Suppressor macrophage treated with lipopolysaccharide for 4 hours (primary cell): ENCODE measurements at places on chromosomes 7 and 10.

DNA sequence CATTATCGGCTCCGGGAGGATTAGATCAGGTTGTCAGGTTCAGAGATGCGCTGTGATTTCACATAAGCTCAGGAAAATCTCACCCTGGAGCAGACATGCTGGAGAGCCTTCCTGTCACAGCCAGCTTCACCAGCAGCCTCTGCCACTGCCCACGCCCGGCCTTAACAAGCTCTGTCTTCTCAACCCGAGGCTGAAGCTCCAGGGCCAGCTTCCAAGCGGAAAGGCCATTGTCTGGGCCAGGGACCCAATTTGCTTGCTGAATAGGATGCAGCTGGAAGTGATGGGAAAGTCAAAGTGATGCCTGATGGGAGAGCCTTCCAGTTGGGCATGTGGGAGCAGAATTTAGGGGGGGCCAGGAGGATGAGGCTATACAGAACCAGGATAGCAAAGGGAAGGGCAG lies 36.3 kb downstream of the C10orf105 start:
- DNase-seq, result no peak

DNA sequence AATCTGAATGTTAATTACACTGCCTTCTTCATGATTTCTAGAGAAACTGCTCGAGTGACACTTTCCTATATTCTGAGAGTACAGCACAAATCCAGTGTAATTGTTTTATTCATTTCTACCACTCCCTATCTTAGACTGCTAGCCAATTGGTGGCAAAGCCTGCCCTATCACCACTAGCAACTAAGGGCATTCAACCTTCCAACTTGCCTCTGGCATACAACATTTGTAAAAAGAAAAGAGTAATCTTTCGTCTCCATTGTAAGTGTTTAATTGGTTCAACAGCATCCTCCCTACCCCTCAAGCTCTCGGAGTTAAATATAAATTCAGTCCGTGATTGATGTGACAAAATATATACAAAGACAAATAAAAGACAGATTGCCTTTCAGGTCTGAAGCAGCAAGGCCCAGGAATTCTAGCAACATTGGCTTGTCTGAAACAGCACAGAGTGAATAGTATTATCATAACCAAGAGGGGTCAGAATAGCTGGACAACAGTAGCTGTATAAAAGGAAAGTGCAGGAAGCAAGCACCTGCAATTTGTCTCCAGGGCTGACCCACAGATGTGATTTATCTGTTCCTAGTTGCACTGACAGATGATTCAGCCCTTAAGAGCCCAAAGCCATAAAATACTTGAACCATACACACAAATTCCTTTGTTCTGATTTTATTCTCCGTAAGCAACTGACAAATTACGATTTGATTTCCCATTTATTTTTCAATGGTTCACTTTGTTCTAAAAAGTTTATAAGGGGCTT lies 47.6 kb upstream of the ANKRD1 start:
- DNase-seq, result no peak

- DNase-seq, result peak; percentile 34
Observed at GRCh38 chr10:59934701-59935100, 28.3 kb upstream of the CCDC6 start.

DNA sequence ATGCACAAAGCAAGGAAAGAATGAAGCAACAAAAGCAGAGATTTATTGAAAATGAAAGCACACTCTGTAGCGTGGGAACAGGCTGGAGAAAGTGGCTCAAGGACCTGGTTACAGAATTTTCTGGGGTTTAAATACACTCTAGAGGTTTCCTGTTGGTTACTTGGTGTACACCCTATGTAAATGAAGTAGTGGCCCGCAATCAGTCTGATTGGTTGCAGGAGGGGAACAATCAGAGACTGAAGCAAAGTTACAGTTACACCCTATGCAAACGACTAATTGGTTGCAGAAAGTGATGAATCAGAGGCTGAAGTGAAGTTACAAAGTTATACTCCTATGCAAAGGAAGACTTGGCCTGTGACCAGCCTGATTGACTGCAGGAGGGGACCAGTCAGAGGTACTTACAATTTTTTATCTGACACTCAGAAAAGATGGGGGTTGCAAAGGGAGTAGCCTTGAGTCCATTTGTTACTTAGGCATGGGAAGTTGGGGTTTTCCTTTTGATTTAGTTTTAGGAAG lies 3.6 kb upstream of the MTPN start:
- peak; percentile 85 for DNase-seq

DNA sequence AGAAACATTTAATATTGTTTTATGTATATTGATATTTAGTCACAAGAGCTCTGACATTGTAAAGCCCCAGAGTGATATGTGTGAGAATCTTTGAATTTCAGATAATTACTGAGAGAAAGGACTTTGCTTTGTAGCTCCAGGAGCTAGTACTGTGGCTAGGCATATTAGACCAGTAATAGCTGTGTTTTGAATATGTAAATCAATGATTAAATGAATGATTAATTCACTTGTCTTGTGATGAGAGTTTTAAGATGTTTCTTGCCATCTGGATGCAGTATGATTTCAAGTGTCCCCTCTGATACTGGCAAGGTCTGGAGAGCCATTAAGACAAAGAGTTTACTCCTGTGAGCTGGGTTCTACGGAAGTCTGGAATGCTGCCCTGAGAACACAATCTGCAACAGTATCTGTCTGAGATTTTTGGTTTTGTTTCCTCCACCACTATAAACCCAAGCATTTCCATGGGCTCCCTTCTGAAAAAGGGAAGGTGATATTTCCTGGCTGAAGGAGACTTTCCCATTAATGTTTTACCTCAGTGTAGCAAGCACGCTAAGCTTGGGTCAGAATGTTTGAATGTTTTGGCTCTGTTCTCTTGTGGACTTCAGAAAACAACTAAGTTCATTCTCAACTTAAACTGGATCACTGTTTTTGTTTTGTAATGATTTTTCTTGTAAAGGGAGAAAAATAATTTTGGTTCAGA lies 61.3 kb upstream of the BICC1 start:
- DNase-seq, result no peak

DNA sequence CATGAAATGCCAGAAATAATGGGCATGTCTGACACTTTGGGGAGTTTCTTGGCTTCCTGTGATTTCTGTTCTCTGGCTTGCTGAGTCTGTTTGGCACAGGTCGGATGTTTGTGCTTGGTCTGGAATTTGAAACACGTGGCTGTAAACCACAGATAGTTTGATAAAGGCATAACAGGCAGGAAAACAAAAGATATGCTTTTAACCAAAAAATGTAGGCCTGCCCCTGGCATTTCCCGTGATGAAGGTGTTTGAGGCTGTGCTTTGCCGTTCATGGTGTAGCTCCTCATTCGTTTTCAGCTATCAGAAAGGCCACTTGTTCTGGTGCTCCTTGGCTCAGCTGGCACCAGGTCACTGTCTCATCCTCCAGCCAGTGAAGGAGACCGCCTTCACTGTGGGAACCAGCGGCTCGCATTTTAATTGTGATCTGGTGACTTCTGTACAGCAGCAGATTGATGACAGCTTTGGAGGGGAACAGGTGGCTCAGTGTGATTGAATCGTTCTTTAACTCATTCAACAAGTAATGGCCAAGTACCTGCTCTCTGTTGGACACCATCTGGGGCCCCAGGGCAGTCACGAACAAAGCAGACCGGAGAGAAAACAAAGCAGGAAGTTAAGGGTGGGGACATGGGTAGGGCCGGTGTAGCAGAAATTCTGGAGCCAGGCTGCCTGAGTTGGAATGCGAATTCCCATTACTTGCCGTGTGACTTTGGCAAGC lies 111.5 kb downstream of the CCNY start:
- DNase-seq, result no peak

DNA sequence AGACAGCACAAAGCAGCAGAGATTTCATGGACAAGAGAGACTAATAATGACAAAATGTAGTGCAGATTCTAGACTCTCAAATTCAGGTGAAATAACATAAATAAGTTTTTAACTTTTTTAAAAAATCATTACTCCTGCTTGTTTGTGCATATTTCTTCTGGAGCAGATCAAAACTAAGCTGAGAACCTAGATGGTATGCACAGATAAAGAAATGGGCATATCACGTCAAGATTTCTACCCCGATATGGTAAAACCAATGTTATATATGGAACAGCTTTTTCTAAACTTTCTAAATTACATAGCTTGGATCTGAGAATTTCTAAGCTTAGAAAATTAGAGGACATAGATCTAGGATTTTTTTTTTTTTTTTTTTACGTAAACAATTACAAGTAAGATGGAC lies 18.2 kb downstream of the TWIST1 start:
- DNase-seq, result no peak

- peak; percentile 75 for DNase-seq
Observed at GRCh38 chr10:3438606-3439005, 266.0 kb upstream of the PITRM1 start.

DNA sequence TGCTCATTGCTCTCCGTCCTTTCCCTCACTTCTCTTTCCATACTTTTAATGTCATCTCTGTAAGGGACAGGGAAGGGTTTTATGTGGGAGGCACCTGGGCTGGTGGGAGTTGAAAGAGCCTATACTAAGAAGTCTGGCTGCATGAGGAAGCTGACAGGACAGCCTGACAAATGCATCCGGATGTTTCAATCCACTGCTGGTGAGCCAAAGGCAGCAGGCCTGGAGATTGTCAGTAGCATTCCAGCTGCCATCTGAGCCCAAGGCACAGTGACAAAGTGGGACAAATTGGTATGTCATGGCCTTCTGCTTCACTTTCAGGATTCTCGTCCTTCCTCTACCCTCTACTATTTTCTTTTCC lies 218.4 kb downstream of the STK31 start:
- no peak for DNase-seq

DNA sequence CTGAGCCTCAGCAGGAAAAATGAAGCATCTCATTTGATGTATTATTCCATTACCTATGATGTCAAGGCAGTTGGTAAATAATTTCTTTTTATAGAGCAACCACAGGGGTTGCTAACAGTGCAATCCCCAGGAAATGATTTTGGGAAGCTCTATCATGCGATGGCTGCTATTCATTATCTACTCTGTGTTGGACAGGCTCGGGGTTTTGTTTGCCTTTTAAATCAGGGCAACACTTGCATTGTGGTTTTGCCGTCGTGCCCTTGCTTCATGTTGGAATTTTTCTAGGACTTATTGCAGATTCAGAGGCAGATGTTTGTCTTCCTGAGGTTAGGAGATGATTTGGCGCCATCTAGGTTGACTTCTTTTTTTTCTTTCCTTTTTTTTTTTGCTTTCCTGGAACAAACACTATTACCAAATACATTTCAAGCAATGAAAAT lies 128.4 kb downstream of the BICC1 start:
- DNase-seq, result peak; percentile 72

- DNase-seq, result no peak
Observed at GRCh38 chr7:37434529-37434928, 14.1 kb downstream of the ELMO1 start.

DNA sequence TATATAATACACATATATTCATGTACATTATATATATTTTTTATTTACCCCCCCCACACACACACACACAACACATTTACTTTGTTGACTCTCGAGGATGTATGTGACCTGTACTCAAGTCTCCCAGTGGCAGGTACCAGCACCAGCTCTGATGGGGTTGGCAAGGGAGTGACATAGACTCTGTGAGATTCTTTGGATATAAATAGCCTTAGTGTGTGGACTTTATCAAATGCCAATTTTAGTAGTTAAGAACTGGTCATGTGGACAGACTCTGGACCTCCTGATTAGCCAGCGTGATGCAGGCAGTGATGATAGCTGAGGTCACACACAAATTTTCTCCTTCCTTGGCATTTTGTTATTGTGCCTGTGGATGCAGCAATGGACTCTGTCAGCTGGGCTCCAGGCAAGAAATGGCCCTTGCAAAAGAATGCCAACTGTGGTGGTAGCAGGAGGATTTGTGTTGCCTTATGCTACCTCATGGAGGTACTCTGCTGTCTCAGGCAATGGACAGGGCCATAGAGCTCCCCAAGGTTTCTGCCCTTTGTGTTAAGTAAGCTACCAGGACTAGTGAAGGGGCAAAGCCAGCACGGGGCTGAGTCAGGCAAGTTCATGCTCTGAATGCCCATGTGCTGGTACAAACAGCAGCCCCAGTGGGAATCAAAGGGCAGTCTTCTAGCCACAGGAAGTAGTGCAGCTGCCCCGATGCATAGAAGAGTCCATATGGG lies 224.6 kb upstream of the ZWINT start:
- DNase-seq, result no peak

- DNase-seq, result no peak
Observed at GRCh38 chr7:46937826-46938225, 644.1 kb downstream of the TNS3 start.

- no peak for DNase-seq
Observed at GRCh38 chr10:89248-89647, 40.2 kb upstream of the TUBB8 start.

GRCh38 chr7:55073976-55074528 lies 55.2 kb downstream of the EGFR start:
- DNase-seq, result peak; percentile 3

DNA sequence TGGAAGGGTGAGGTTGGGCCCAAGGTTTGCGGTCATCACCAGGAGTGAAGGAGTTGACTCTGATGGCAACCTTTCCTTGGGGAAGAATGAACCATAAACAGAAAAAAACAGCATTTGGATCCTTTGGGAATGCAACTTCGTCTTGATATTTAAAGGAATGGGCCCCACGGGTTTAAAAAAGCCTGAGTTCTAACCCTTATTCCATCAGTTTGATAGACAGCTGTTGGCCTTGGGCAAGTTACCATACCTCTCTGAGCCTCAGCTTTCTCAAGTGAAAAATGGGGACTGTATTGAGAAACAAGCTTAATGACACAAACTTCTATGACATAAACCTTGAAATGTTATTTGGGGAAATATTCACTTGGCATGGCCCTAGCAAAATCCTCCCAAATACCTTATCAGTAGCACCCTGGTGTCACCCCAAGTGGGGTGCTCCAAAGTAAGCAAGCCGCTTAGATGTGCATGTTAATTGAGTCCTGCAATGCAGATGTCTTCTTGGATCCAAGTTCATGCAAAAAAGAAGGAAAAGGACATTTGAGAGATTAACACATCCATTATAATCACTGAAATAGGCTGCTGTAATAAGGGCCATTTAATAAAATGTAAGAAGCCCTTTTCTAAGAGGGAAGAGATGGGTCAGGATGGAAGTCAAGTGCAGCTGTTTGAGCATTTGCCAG lies 13.8 kb downstream of the MXI1 start:
- no peak for DNase-seq

DNA sequence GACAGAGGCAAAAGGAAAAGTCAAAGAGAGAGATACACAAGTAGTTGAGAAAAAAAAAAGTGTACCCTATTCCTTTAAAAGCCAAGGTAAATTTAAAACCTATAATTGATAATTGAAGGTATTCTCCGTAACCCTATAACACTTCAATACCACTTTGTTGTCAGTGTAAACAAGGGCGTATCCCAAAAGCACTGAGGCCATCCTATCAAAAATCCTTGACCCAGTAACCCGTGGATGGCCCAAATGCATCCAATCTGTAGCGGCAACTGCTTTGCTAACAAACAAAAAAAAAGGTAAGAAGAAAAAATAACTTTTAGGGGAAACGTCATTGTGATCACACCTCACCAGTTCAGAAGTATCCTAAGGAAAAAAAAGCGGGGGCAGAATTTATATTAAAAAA lies 5.1 kb upstream of the NAPEPLD start:
- no peak for DNase-seq

DNA sequence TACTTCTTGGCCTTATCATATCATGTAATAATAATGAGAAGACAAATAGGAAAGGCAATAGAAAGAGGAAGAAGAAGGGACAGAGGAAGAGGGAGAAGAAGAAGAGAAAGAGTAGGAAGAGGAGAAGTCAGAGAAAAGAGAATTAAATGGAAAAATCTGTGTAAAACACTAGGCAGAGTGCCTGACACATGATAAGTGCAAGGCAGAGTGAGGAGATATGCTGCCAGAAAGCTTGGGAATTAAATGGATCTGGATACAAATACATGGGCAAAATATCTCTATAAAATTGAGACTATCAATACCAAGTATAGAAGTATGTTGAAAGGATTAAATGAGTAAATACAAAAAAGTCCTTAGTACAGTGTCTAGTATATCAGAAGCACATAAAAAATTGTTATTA lies 124.8 kb downstream of the CACNA2D1 start:
- DNase-seq, result no peak

- no peak for DNase-seq
Observed at GRCh38 chr10:88136712-88137111, 273.3 kb downstream of the PTEN start.
